Foreskin keratinocyte (primary cell): ENCODE measurements at places on chromosomes 2 and 18.

- DNase-seq, result no peak
Measured at GRCh38 chr18:54875063-54875462, 46.8 kb downstream of the RAB27B start.

DNA sequence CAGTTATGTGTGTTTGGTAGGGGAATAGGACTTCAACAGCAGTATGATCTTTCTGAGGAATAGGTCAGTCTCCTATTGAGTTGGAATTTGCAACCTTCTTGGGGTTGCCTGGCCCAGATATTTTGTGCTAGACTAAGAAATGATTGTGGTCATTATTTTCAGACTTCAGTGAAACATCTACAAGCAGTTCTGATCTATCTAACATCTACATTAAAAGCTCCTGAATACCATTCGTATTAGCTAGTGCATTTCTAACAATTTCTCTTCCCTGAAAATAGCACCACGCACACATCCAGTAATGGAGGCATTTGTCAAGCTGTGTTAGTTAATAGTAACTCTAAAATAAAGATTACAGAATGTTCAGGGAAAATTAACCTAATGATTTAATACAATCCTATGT is 179.3 kb downstream of the FIGN start:
- no peak for DNase-seq

DNA sequence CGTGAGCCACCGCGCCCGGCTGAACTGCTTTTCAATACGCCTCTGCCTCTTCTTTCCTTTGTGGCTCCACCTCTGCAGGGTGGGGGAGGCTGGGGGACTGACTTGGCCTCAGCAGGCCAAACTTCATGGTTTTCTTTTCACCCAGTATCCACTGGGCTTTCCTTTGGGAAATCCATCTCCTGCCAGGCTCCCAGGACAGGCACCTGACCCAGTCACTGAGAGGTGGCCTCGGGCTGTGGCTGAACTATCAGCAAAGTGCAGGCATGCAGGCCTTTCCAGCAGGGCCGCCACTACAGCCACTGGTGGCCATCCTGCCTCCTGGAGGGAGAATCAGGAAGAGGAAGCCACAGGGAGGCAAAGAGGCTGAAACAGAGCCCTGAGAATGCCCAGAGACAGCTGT is 33.4 kb upstream of the SEMA4C start:
- no peak for DNase-seq

GRCh38 chr18:10916387-10916786 is 233.0 kb downstream of the PIEZO2 start:
- no peak for DNase-seq

DNA sequence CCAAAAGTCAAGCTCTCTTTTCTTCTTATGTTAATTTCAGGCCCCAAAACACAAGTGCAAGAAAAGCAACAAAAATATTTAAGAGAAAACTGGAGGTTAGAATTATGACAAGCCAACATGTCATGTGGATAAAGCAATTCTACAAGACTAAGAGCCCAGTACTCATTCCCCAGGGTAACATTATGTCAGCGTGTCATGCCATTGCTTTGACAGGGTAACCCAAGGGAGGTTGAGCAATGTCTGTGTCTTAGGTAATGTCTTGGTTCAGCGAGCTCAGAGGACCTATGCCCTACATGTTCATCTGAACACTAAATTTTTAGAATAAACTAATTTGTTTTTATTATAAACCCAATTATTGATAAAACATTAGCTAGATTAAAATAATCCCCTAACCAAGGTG is 173.2 kb upstream of the ZNF804A start:
- peak; percentile 17 for DNase-seq

- peak; percentile 43 for DNase-seq
Measured at GRCh38 chr2:42095923-42096408, 48.1 kb downstream of the PKDCC start.
